ENCODE measurements at places on chromosomes 11 and 22.

DNA sequence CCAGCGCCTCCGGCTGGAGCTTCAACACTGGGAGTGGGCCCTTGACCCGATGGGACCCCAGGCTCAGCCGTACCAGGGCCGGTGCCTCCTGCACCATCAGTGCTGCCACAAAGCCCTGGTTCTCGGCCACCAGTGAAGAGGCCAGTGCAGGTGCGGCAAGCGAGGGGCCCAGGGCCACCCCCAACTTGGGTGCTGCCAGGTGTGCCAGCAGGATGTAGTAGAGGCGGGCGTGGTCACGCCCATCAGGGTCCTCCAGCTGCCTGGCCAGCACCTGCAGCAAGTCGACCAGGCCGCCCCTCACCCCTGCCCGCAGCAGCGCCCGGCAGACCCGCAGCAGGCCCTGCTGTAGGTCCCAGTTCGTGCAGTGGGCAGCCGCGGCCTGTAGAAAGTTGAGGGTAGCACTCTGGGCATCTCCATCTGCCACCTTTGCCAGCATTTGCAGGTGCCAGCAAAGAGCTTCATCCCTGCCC, 2.3 kb downstream of the AP5B1 start:
- no peak for DNase-seq

GRCh38 chr22:28034145-28034759, 115.2 kb upstream of the PITPNB start:
- no peak for DNase-seq

- DNase-seq: no peak
Measured at GRCh38 chr11:126102436-126102981, 39.8 kb upstream of the CDON start.

GRCh38 chr22:21569459-21570170, 2.1 kb downstream of the UBE2L3 start:
- peak; percentile 27 for DNase-seq

GRCh38 chr11:125274774-125275173, 110.2 kb downstream of the PKNOX2 start:
- DNase-seq: no peak

DNA sequence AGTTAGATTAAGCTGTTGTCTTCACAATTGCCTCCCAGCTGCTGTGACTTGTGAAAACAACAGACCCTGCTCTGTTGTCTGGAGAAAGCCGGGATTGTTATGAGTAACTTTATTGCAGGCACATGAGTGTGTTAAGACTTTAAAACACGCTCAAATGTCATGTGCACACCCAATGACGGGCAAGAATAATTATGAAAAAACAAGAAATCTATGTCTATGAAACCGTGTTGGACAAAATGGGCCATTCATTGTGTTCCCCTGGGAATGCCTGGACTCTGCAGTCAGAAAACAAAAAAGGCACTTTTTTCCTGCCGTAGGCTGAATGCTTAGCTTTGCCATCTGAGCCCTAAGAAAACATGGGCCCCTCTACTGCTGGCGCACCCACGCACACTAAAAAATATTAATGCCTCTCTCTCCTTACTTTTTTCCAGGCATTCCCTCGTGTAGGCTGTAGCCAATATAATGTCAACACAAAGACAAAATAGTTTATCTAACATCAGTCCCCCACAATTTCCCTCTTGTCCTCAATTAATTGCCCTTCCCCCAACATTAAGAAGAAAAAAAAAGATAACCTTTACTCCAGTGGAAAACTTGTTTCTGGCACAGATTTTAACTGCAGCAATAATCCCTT, 207.9 kb downstream of the SOX6 start:
- DNase-seq: no peak

DNA sequence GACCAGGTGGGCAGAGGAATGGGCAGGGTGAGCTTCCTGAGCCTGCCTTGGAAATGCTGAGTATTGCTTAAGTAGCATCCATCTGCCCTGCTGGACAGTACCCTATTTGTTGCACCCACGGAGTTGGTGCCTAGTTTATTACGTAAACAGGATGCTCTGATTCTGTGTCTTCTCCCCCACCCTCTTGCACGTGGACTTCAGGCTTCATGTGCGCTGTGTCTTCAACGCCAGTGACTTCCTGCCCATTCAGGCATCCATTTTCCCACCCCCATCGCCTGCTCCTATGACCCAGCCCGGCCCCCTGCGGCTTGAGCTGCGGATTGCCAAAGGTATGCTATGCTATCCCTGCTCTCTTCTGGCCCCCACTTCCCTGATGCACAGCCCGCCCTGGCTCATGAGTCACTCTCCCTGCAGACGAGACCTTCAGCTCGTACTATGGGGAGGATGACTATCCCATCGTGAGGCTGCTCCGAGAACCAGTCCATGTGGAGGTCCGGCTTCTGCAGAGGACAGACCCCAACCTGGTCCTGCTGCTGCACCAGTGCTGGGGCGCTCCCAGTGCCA, 5.7 kb downstream of the ZP1 start:
- DNase-seq: peak; percentile 23
